ENCODE measurements at places on chromosomes 16 and 17.

- DNase-seq = no peak
Measured at GRCh38 chr17:16358394-16358793, 5.1 kb upstream of the CENPV start.

DNA sequence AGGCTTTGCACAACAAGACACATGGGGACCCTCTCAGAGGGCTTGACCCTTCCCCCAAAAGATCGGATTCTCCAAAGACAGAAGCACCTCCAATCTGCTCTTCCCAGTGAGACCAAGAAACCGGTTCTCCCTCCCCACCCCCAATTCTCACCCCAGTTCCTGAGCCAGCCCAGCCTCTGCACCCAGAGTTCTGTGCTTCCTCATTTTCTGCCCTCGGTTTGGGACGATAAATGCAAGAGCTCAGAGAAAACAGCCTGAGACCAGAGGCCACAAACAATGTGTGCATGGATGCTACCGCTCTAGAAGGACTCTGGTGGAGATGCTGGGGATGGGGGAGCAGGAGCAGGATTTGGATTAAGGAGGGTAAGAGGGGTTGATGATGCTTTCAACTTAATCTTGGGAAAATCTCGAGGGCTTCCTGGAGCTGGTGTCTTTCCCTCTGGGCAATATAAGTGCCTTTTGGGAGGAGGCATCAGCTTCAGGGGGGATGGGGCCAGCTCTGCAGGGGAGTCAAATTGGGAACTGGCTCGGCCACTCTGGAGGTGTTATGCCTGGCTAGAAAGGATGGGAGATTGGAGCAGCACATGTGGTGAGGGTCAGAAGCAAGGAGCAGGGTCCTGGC, 6.0 kb downstream of the KRT15 start:
- no peak for DNase-seq

DNA sequence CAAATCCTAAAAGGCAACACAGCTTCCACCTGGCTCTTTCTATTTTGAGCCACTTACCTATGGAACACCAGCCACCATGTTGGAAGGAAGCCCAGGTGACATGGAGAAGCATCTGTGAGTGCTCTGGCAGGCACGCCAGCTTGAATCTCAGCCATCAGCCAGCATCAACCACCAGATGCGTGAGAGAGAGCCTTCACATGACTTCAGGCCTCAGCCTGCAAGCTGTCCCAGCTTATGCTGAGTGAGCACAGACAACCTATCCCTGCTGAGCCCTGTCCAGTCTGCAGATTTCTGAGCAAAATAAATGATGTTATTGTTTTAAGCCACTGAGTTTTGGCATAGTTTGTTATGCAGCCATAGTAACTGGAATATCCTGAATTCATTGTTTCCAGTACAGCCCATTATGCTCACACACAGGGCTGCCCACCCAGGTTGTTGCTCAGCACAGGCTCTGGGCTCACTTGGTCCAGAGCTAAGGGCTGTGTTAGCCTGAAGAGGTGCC, 35.1 kb downstream of the TMEM238L start:
- DNase-seq = no peak

- DNase-seq = no peak
Measured at GRCh38 chr17:74712756-74713155, at the start of gene CD300LF. Gene CD300LF, minus strand, starts transcription at chr17:74712923. Its CDS starts 57 bp downstream, at chr17:74712866.

- no peak for DNase-seq
Measured at GRCh38 chr16:50634947-50635346, 46.2 kb downstream of the SNX20 start.

- DNase-seq = no peak
Measured at GRCh38 chr17:19495828-19496528, 37.7 kb upstream of the SLC47A1 start.

Data from urinary bladder (tissue), 4 donors.